ENCODE measurements at places on chromosomes 16 and 17.

GRCh38 chr17:33811984-33812577 lies 443.0 kb upstream of the CCL2 start:
- DNase-seq, result no peak

DNA sequence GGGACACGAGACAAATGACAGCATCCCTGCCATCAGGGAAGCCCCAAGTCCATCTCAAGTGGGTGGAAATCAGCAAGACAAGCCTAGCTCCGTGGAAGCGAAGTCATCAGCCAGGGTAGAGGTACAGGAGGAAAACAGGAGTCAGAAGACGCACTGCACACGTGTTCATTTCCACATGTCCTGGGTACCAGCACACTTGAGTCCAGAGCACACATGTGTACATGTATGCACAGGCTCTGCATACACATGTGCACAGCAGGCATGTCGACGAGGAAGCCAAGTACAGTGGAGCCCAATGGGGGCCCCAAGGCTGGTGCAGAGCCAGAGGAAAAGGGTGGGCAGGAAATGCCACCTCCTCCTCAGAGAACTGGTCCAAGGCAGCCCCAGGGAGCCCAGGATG lies 75.9 kb downstream of the ZNF423 start:
- no peak for DNase-seq

GRCh38 chr16:50102051-50102746 lies 36.4 kb downstream of the HEATR3 start:
- DNase-seq, result peak; percentile 86

DNA sequence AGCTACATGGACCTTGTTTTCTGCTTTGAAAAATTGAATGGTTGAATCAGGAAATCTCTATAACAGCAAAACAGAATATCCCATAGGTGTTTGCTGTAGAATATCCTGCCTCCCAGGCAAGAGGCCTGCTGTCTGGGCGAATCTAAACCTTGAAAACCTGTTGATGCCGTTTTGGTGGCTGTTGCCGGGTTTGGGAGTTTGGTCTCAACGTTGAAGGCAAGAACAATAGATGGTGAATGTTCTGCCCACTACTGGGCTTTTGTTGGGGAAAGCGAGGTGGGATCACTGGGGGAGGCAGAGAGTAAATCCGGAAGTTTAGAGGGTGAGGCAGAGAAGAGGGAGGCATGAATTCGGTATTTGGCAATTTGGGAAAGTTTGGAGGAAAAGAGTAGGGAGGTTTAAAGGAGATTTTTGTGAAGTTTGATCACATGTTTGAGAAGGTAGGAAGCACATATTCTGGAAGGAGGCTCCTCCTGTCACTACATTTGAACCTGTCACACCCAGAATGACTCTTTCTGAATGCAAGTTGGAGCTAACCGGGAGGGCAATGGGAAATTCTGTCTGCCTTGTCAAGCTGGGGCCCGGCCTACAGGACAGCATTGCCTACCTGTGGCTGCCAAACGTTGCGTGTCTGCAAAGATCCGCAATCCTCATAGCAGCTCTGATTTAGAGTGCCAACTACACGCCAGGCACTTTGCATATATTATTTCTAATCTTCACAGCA lies 46.5 kb downstream of the GPRC5B start:
- DNase-seq, result no peak

GRCh38 chr16:19639986-19640421 lies 78.0 kb downstream of the KNOP1 start:
- no peak for DNase-seq

- no peak for DNase-seq
Measured at GRCh38 chr17:51373489-51374152, 113.3 kb downstream of the UTP18 start.

GRCh38 chr17:49514071-49514721 lies 19.1 kb downstream of the NGFR start:
- peak; percentile 23 for DNase-seq

- peak; percentile 78 for DNase-seq
Measured at GRCh38 chr17:55086635-55087058, 118.1 kb downstream of the STXBP4 start.

DNA sequence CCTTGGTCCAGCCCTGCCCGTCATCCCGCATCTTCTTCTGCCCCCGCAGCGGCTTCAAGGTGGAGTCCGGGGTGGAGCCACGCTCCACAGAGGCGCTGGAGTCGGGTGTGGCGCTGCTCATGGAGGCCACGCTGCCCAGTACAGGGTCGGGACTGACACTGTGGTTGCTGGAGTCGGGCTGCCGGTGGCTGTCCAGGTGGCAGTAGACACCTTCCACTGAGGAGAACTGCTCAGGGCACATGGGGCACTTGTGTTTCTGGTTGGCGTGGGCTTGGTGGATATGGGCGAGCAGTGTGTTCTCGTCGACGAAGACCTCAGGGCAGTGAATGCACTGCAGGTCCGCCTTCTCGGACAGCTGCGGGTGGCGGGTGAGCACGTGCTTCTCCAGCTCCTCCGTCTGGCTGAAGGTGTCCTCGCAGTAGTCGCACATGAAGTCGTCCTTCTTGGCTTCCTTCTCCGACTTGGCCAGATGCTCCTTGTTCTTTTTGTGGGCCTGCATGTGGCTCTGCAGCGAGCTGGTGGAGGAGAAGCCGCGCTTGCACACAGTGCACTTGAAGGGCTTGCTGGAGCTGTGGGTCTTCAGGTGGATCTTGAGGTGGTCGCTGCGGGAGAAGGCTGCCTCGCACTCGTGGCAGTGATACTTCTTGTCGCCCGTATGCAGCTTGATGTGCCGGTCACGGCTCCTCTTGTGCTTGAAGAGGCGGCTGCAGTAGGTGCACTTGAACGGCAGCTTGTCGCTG lies 217.8 kb downstream of the ZNF423 start:
- no peak for DNase-seq

DNA sequence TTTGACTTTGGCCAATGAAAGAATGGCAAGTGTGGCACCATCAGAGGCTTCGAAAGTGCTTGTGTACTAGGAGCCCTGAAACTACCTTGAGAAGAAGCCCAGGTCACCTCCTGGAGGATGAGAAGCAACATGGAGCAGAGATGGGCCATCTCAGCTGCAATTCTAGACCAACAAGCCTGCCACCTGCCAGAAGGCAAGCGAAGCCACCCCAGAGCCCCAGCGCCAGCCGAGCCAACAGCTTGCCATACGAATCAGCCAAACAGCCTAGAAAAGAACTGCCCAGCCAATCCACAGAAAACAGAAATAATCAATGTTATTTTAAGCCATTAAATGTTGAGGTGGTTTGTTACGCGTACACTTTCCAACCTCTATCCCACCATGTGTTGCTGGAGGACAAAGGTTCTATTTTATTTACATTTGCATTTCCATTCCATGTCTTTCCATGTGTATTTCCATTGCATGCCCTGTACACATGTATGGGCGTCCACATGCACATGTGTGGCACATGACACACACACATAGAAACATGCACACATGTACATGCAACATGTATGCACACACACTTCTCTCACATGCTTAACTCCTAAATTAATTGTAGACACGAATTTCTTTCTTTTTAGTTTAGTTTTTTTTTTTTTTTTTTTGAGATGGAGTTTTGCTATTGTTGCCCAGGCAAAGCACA lies 144.3 kb upstream of the TNRC6C start:
- no peak for DNase-seq

DNA sequence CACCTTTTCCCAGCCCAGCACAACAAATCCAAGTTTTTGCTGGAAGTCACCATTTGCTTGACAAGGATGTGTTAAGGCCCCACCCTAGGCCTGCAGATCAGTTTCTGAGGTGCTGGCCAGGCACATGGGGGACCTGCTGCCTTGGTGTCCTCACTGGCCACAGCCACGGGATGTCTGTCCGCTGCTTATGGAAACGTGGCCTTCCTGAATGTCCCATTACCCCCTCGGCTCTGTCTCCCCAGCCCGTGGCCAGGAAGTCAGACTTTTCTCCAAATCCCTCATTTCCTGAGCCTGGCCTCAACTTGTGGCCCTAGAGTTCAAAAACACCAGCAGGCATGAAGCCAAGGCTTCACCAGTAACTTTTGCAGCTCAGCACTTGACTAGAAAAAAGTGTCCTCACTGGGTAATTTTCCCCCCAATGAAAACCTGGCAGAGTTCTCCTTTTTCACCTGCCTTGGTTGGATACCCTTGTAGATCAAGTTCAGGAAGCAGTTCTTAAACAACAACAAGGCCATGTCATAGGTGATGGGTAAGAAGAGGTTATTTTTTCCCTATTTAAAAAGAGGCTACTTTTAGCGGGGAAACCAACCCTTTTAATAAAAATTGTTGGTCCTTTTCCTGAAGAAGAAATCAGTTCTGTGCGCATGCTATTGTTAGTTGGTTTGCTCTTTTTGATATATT lies 80.8 kb downstream of the SOCS1 start:
- DNase-seq, result no peak

DNA sequence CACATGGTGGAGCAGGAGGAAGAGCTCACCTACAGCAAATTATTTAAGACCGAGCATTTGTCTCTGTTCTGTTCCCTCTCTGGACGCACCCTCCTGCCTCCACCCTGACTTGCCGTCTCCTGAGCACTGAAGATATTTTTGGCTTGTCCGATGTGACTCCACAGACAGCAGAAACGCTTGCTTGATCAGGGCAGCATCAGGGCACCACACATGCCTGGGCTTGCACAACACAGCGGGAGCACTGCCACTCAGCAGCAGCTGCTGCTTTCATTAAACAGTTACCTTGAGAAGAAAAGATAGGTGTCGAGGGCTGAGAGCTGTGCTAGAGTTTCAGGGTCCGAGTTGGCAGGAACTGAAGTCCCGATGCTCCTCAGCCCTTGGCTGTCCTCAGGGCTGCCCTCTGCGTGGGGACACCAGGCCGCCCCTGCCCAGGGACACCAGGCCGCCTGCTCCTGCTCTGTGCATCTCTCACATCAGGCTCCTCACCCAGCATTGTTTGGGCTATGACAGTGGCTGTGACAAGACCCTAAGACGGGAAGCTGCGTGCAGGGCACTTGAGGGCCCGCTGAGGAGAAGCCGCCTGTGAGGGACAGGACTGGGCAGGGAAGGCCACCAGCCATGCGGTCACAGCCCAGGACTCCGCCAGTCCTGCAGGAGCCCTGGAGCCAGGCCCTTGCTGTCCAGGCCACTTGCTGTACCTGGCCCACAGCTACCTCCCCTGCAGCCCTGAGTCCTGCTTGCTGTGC lies 21.3 kb upstream of the CDH15 start:
- DNase-seq, result no peak

DNA sequence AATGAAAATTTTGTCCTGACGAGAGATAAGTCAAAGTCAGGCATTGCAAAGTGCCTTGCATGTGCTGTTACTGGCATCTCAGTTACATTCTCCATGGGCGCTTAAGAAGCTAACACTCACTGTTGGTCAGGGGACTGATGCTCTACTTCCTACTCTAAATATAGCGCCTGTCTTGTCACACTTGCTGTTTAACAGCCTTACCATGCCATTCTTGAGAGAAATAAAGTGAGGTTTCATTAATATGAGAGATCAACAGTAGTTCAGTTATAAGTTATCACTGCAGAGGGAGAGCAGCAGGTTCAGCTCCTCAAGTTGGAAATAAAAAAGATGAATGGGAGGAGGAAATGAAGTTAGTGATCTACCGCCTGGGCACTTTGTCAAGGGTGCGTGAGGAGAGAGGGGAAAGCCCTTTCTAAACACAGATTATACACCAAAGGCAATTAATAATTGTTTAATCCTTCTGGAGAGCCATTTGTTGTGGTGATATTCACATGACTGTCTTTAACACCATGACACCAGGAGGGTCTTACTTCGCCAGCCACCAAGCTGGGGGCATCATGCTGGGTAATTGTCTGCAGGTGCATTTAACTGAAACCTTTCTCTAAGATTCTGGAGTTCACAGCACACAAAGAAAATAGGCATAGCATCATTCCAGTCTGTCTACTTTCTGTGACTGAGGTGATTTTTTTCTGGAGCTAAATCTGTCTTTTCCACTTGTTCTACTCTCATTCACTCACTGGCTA lies 568.7 kb upstream of the HSBP1 start:
- DNase-seq, result no peak

GRCh38 chr16:8655184-8655717 lies 19.2 kb upstream of the ABAT start:
- peak; percentile 44 for DNase-seq
